PC-3 (cell line): ENCODE measurements at places on chromosomes 5 and 9. TPM values are rescaled to one million over a fixed set of nuclear protein-coding genes. Genes with fewer than 3 reads are reported as not detected.

DNA sequence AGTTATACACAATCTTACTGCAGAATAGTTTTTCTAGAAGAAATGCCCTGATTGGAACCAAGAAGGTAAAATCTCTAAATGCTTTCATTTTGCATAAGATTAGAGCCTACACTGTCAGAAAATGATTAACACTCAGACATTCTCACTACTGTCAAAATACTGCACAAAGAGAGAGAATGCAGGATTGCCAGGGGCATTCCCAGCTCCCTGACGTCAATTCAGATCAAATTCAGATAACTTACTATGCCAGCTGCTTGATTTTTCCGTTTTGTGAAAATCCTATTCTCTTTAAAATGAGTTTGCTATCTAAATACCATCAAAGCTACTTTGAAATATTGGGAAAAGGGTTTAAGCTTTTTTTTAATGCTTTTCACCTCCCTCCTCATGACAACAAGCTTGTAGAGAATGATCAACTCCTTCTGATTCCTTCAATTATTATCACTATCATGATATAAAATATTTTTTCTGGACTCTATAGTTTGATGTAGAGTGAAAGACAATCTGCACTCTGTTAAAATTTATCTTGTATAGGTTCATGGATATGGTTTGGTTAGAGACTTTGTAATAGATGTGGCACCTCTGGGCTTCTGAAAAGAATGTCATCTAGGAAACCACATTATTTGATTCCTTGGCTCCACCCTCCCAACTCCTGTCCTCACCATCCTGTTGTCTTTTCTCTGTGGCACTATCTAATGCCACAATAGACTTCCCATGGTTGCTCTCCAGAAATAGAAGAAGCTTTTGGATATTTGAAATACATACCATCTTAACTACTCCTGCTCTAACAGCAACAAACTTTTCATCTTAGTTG, 407.7 kb downstream of the PDE4D start:
- no peak for DNase-seq

- no peak for DNase-seq
Observed at GRCh38 chr5:44245935-44246334, 143.3 kb downstream of the FGF10 start.

- peak; percentile 61 for DNase-seq
Observed at GRCh38 chr9:18260521-18260920, 213.4 kb upstream of the ADAMTSL1 start.

The TRMO gene
- 7.5 and 14.3 TPM in 2 replicates for total RNA-seq

The COX7C gene
- 568 and 659 TPM in 2 replicates for total RNA-seq

GRCh38 chr9:81729135-81729534, 39.8 kb upstream of the TLE1 start:
- DNase-seq, result no peak

DNA sequence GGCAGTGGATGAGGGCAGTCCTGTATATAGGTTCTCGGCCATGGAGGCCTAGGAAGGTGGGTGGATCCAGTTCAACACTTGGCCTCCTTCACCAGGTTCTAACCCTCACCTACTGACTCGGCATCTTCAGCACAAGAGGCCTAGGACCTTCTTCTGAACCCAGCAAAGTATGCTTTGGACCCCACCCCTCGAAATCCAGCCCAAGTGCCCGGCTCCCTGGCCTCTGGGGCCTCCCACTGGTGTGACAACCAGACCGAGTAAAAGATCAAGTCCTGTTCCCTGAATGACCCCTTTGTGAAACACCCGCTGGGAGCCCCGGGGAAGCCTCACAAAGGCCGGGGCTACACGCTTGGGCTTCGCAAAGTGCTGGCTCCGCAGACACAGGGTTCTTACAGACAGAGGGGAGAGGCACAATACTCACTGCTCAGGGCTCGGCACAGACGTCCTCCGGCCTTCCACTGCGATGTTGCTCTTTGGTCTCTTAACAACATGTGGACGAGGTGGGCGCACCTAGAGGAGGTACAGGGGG, 47.0 kb downstream of the CRB2 start:
- no peak for DNase-seq

GRCh38 chr9:94159069-94159939, 75.0 kb downstream of the PTPDC1 start:
- no peak for DNase-seq

The CAPSL gene
- 0.11 TPM in 1 of 2 replicates, not detected in the other for total RNA-seq

DNA sequence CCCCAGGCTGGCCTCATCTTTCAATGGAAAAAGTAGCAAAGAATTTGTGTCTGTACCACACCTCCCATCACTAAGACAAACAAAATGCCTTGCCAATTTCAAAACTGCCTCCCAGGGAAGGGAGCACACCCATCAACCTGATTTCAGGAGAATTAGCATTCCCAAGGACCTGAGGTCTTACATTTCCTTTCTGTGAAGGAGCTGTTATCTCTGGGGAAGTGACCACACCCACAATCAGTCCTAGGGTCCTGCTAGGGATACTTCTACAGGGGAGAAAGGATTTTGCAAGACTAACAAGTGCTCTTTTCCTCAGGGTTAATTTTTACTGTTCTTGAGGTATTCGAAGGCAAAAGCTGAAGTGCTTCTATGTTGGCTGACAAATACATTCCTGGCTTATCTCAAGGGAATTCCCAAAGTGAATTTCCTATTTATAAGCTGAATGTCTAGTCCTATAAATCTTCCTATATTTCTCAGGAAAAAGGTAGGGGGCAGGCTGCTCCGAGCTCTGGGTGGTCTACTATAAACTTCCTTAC, 97.4 kb upstream of the ITGA1 start:
- DNase-seq, result no peak

The ADAMTSL1 gene
- 0.26 TPM in 1 of 2 replicates, not detected in the other for total RNA-seq

DNA sequence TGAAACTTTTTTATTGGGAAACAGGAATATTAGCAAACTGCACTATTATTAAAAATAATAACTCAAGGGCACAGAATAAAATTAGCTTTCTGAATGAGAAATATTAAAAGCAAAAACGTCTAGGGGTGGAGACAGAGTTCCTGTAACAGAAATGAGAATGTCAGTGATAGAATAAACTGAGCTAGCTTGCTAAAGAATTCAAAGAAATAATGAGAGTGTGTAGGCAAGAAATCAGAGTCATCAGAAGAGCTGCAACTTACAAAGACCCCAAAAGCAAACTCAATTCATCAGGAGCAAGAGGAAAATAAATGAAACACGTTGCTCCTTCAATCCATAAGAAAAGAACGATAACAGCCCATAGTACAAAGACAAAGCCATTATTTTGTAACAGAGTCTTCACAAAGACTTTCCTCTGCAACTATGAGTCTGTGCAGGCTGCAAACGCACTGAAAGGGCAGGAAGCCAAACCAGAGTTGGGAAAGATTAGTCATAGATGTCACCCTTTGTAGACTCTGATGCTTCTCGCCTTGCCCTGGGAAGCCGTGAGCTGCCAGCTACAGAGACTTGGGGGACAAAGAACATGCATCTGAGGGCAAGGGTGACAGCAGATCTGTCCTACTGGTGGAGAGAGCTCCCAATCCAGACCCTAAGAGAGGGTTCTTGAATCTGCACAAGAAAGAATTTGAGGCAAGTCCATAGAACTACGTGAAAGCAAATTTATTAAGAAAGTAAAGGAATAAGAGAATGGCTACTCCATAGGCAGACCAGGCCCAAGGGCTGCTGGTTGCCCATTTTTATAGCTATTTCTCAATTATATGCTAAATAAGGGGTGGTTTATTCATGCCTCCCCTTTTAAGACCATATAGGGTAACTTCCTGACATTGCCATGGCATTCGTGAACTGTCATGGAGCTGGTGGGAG, 40.8 kb downstream of the SHC3 start:
- peak; percentile 90 for DNase-seq

The CD180 gene
- total RNA-seq, result not detected in 2 replicates
